ENCODE measurements at places on chromosomes 7 and 10.

- no peak for DNase-seq
Measured at GRCh38 chr10:117246997-117247671, 6.2 kb downstream of the SLC18A2 start.

DNA sequence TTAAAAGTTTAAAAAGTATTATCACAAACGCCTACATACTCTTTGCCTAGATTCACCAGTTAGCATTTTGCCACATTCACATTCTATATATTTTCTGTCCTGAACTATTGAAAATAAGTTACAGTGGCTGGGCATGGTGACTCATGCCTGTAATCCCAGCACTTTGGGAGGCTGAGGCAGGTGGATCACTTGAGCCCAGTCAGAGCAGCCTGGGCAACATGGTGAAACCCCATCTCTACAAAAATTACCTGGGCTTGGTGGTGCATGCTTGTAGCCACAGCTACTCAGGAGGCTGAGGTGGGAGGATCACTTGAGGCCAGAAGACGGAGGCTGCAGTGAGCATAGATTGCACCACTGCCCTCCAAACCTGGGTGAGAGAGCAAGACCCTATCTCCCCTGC, 5.3 kb downstream of the ARPC1A start:
- DNase-seq: no peak

GRCh38 chr10:47440207-47440606, 43.7 kb downstream of the ANXA8 start:
- no peak for DNase-seq

- DNase-seq: no peak
Measured at GRCh38 chr7:12450615-12451014, 47.0 kb upstream of the VWDE start.

DNA sequence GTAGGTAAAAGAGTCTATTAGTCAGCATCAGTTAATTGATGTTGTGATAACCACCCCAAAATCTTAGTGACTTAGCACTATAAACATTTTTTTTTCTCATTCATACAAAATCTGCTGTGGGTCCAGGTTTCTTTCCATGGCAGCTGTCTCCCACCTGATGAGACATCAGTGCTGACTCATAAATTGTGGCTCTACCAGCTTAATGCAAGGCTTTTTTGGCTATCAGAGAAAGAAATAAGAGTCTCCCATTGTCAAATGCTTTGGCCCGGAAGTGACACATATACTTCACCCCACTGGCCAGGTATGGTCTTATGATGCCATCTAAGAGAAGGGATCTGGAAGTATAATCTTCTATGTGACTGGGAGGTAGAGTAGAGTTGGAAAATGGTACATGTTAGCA, 14.5 kb downstream of the DNAJB9 start:
- DNase-seq: no peak

DNA sequence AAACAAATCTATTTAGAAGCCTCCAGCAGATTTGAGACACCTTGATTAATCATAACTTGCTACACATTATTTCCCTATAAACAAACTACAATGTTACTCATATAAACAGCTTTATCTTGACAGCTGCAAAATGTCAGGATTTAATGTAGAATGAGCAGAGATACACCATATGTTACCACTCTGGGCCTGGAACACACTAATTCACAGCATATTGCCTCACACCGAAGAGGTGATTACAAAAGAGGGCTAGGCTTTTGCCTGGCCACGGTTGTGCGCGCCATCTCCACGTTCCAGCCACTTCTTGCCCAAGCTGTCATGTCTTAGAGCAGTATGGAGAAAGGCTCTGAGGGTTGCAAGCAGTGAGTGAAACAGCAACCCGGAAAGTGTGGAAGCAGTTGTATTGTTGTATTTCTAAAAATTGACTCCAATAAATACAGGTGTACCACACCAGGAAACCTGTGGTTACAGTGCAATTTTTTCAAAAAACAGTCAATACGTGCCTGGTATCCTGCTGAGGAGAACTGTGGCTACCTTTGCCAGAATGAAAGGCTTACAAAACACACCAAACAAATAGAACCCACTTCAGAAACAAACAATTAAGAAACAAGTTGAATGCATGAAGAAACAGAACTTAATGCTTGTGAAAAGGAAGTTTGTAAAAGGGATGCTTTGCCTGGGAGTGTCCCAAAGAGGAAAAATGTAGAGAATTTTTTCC, 498.1 kb downstream of the PLXNA4 start:
- no peak for DNase-seq

DNA sequence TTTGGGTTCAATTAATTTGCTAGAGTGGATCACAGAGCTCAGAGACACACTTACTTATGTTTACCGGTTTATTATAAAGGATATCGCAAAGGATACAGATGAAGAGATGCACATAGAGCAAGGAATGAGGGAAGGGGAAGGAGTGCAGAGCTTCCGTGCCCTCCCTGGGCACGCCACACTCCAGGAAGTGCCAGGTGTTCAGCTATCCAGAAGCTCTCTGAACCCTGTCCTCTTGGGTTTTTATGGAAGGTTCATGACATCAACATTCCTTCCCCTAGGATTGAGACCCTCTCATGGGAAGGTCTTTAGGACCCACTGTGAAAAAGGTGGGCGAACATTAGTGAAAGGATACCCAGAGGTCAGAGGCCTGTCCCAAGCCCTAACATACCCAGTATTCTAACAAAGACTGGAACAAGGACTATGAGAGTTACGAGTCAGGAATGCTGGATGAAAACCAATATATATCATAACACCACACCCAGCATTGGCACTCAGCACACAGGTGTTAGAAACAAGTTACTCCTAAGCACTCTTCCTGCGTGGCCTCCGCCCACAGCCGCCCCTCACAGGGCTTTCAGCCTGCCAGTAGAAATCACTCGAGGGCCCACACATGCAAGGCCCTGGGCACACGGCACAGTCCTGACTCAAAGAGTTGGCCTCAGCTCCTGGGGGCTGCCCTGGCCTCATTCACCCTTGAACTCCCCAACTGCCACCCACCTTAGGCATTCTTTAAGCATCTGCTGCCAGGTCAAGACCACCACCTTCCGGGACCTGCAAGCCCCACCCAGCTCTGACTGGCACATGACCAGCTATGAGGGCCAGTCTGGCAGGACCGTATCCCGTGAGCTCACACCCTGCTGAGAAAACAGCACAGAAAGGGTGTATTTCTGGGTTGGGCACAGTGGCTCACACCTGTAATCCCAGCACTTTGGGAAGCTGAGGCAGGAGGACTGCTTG, 5.6 kb upstream of the AIFM2 start:
- no peak for DNase-seq

- peak; percentile 16 for DNase-seq
Measured at GRCh38 chr10:18607503-18608378, 43.6 kb downstream of the NSUN6 start.

- DNase-seq: no peak
Measured at GRCh38 chr7:36216063-36216684, 63.1 kb downstream of the EEPD1 start.

DNA sequence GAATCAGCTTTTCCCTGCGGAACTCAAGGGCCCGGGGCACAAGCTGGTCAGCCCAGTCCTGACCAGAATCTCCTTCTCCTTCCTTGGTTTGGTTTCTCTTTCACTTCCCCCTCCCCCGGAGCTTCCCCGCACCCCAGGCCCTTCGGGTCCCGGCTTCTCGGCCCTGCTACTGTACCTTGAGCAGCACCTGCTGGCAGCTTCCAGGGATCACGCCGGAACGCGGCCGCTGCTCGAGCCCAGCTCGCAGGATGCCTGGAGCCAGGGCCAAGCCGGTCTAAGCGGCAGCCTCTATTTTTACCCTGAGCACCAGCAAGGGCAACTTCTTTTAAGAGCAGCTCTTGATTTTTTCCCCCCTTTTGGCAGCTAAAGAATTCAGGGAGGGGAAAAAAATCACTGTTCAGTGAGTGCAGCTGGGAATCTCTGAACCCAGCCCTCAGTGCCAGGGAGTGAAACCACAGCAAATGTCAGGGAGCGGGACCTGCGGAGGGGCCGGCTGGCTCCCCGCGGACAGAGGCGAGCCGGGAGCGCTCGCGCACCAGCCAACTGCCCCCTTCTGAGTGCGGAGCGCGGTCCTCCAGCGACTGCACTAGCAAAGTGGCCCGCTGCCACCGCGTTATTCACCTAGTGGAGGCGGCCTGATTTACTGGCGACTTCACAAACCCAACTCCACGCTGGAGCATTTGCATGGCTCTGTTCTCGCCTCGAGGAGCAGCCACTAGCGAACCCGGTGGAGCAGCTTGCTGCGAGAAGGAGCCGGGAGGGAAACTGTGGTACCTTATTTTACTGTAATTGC, 2.4 kb upstream of the INHBA start:
- DNase-seq: peak; percentile 44

GRCh38 chr10:95477175-95477520, 84.0 kb downstream of the SORBS1 start:
- DNase-seq: no peak

DNA sequence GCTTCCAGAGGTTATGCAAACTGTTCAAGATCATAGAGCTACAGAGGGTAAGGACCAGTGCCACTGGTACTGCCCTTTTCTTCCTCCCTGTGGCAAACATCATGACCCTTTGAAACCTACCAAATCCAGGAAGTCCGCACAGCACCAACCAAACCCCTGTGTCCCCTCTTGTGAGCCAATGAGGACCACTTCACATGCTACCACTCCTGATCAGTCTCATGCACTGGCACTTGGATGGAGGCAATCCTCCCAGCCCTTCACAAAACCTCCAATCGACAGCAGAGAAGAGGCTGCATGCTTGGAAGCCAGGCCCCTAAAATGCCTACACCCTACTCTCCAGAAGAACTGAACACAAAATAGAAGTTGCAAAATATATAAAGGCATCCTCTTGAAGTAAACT, 248.0 kb downstream of the TNS3 start:
- DNase-seq: no peak

GRCh38 chr10:45526309-45526905, 146.2 kb downstream of the ZFAND4 start:
- no peak for DNase-seq

- DNase-seq: no peak
Measured at GRCh38 chr10:132425029-132425756, 28.2 kb downstream of the PWWP2B start.

DNA sequence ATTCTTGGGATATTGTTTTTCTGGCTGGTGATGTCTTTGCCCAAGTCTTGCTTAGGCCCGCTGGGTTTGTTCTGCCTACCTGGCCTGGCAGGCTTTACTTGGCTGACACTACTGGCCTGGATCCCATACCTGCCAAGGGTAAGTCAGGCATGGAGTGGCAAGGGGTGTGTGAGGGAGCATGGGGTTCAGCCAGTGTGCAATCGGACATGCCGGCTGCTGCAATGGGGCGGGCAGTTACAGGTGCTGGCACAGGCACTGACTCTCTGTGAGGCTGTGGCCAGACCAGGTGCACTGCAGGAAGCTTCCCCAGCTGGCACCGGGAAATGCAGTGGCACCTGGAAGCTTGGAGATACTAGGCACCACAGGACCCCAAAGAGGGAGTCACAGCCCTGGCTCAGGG, 168.4 kb downstream of the PON1 start:
- DNase-seq: no peak

GRCh38 chr7:151431281-151431767, 8.6 kb downstream of the CRYGN start:
- no peak for DNase-seq

- no peak for DNase-seq
Measured at GRCh38 chr7:37947138-37947940, 26.9 kb downstream of the EPDR1 start.

DNA sequence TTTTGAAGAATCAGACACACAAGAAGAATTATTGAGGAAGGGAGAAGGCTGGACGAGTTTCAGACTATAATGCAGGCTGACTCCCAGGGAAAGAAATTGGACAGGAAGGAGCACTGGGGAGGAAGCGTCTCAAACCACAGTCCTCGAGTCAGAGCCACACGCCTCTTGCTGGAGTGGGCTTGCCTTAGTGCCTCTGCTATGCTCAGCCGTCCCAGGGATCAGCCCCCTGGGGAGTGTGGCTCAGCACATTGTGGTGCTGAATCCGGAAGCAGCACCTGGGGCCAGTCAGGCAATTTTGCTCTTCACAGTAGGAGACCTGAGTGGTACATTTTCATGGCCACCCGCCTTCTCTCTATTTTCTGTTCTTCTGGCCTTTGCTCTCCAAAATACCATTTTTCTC, 67.4 kb upstream of the SLC35G1 start:
- DNase-seq: no peak

- no peak for DNase-seq
Measured at GRCh38 chr7:121633186-121633585, 237.1 kb upstream of the FAM3C start.

GRCh38 chr7:24659505-24659904, 86.3 kb downstream of the PALS2 start:
- no peak for DNase-seq

DNA sequence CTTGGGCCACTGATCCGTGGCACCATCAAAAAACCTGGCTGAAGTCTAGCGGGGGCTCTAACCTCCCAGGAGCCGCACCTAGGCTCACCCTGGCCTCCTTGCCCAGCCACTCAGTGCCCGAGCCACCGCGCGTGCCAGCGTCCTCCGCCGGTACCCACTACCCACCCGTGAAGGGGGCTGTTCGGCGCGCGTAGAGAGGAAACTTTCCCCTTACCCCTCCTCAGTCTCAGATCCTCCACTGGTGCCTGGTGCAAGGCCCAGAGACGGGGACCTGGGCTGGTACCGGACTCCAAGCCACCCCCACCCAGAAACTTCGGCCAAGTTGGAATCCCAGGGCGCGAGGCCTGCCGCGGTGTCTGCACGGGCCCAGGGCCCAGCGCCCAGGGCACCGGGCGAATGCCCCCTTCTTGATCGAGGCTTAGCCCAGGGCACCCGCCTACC, 3.5 kb upstream of the EBF3 start:
- no peak for DNase-seq

DNA sequence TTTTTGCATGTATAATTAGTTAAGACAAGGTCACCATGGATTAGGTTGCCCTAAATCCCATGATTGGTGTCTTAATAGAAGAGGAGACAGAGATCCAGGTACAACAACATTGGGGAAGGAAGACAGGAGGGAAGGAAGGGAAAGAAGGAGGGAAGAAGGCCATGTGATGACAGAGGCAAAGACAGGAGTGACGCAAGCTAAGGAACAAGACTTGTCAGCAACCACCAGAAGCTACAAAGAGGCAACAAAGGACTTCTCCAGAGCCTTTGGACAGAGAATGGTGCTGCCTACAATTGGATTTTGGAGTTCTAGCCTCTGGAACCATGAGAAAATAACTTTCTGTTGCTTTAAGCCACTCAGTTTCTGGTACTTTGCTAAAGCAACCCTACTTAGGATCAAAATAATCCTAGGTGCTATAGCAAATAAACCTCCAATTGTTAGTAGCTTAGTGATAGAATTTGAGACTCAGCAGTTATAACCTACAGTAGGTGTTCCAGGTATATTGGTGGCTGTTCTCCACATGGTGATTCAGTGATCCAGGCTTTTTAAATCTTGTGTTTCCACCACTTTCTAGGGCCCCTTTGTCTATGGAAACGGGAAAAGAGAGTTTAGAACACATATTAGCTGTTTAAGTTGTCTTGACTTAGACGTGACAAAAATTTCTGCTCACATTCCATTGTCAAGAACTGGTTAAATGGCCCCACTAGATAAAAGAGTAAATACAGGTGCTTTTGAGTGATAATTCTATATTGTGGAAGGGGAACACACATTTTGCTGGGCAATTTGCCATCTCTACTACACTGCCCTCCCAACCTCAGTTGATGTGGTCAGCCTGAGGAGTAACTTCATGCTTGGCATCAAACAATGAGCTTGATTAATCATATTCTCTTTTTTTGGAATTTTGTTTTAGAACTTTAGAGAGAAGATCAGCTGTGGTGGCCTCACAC, 70.5 kb upstream of the SP4 start:
- no peak for DNase-seq
